ENCODE measurements at places on chromosomes 11 and 22.

DNA sequence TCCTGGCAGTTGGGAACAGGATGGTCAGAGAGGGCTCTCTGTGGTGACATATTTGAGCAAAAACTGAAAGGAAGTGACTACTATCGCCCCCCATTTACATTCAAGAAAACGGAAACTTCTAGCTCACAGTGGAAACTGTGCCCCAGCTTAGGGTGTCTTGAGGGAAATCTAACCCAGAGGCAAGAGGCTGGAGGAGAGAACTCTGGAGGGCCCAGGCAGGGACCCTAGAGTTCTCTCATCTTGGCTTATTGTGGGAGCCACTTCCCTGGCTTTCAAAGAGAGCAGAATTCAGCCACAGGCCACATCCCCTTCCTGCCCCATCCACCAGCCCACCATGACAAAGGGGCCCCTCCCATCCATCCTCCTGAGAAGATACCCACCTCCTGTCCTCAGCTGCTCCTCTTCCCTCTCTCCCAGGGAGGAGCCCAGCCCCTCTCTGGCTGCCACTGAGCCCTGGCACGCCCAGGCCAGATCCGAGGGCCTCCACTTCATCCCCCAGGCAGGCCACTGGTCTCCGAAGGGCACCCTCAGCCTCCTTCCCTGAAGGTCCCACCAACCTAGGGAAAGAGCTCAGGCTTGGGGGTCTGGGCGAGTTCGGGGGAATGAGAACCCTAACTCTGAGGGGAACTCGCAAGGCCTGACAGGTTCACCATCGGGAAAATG lies 1.6 kb upstream of the TMPRSS13 start:
- no peak for DNase-seq

DNA sequence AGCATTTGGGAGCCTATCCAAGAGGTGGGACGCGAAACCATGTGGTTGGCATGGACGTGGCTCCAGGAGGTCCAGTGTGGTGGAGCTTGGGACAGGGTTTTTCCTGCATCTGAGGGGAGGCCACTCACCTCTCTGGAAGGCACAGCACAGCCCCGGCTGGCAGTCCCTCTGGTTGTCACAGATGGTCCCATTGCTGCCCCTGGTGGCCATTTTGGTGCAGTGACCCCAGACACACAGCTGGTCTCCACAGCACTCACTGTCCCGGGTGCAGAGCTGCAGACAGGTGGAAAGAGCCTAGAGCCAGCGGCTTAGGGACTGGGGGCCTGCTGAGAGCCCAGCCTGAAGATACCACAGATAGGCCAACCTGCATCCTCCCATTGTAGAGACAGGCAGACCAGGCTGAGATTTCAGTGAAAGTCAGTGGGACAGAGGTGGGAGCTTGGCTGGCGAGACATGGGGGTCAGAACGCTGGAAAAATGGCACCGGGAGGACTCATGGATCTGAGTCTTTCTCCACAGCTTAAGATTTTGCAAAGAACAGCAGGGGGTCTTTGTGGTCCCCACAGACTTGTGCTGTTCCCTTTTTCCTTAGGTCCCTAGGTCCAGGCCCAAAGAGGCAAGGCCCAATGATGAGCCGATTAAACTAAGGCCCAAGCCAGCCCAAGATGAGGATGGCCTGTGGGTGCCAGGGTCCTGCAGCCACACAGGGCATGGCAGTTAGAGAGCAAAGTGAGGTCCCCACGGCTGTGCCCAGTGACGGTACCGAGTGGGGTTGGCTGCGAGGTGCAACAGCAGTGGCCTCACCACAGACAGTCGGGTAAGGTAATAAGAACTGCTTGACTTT lies 41.4 kb downstream of the DKK3 start:
- peak; percentile 22 for DNase-seq

GRCh38 chr11:106463796-106464201 lies 386.3 kb downstream of the AASDHPPT start:
- no peak for DNase-seq

- DNase-seq, result peak; percentile 63
Observed at GRCh38 chr22:29394931-29395581, 6.7 kb upstream of the AP1B1 start.

DNA sequence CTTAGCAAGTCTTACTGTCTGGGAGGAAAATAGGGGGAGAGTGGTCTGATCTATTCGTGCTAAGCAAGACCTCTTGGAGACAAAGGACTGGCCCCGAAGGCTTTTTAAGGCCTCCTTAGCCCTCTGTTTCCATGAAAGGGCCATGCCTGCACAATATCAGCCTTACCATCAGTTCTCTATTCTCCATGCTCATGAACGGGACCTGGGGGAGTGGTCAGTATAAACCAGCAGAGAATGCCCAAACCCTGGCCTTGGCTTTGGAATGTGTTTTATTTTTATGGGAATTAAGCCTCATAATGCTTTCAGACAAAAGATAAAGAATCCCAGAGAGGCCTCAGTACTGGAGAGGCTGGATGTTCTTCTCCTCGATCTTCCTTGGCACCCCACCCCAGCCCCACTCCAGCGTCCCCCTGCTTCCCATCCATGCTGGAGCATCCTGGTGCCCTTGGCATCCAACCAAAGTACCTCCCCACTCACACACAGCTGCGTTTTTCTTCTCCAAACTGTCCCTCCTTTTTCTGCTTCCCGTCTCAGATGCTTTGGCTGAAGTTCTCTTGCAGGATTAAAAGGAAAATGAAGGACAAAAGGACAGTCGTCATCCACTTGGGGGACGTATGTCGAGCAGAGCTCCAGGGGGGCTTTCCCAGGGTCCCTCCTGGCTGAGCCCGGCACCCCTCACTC lies 18.6 kb downstream of the FXYD6 start:
- DNase-seq, result no peak

- DNase-seq, result no peak
Observed at GRCh38 chr22:24105631-24106030, 75.7 kb upstream of the SUSD2 start.
